ENCODE measurements at places on chromosomes 16 and 17.
A peak's percentile ranks its signal among the peaks of the same experiment; 100 is the strongest.

DNA sequence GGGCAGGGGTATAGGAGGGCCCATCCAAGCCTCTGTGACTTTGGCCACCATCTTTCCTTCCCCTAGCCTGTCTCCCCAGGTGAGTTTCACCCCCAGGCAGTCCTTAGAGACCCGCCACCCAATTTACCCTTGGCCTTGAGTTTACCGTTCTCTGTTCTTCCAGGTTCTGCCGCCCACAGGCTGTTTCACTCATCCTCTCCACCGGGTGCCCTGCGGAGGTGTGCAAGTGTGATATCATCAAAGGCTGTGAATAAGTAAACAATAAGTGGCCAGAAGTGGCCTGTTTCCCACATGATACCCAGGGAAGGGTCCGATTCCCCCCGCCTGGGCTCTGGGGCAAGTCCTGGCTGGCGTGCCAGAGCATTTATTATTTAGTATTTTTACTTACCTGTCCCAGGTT is 15.1 kb upstream of the TLCD3B start:
- no peak for DNase-seq

- no peak for DNase-seq
These were observed 309.0 kb downstream of the CDH13 start for GRCh38 chr16:82935766-82936165.

GRCh38 chr16:13931845-13932244 is 11.9 kb downstream of the ERCC4 start:
- no peak for DNase-seq

- no peak for DNase-seq
These were observed 48.5 kb downstream of the WWOX start for GRCh38 chr16:78147911-78148401.

- DNase-seq = no peak
These were observed 78.1 kb upstream of the BRD7 start for GRCh38 chr16:50446861-50447260.

DNA sequence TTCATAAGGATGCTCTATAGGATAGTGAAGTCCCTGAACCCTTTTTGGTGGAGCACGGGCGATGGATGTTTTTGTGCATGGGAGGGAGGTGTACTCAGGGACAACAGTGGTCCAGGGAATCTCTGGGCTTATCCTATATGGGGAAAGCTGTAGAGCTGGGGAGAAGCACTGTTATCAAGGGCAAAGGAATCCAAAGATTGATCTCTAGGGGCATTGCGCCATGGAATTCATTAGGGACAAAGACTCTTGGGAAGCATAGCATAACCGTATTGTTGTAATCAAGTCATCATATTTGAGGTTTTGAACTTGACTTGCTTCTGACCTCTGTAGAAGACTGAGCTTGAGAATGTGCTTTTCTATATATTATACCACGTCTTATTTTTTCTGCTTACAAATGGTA is 172.9 kb upstream of the ZFHX3 start:
- DNase-seq = no peak

GRCh38 chr16:53537626-53538025 is 34.6 kb upstream of the AKTIP start:
- no peak for DNase-seq

DNA sequence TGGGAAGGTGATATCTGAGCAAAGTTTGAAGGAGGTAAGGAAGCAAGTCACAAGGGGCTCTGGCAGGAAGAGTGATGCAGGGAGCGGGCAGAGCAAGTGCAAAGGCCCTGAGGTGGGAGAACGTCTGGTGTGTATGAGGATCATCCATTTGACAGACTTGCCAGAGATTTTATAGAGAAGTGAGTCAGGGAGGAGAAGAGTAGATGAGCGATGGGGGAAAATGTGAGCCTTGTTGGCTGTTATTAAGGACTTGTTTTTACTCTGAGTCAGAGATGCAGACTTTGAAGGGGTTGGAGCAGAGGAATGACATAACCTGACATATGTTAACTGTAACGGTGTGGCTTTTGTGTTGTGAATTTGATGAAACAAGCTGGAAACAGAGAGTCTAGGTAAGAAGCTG is 3.5 kb upstream of the CLEC10A start:
- DNase-seq = peak; percentile 76

DNA sequence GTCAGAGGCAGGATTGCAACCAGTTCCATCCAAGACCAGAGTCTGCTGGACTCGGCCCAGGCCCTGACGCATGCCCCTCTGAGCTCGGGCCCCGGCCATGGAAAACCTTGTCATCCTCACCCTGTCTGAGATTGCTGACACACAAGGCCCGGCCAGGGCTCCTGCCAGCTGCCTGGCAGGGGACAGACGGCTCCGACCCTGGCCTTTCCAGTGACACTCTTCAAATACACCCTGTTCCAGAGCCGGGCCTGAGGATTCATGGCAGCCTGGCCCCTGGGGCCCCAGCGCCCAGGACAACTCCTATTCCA is 3.2 kb upstream of the PABPN1L start:
- DNase-seq = no peak

GRCh38 chr16:84735849-84736586 is 36.2 kb downstream of the USP10 start:
- no peak for DNase-seq

DNA sequence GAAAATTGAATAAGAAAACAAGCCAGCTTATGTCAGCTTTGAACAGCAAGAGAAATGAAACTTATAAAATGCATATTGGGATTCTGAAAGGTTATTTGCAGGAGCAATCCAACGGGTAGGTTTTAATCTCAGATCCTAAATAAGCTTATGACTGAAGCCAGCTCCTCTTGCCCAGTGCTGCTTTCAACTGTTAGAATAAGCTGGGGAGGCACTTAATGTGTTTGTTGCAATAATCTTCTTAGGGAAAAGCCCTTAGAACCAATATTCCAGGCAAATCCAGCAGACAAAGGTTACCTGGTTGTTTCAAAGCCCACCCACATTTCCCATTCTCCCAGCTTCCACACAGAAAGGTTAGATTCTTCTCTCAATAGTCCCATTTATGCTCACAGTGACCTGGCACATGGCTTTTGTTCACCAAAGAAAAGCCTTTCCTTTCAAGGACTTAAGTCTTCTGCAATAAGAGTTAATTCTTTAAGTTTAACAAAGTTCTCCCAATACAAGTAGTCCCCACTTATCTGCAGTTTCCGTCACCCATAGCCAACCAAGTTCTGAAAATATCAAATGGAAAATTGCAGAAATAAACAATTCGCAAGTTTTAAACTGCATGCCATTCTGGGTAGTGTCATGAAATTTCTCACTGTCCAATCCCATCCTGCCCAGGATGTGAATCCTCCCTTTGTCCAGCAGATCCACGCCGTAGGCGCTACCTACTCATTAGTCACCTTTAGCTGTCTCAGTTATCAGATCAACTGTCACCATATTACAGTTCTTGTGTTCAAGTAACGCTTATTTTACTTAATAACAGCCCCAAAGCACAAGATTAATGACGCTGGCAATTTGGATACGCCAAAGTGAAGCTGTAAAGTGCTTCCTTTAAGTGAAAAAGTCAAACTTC is 5.9 kb downstream of the TEX2 start:
- DNase-seq = peak; percentile 87

GRCh38 chr17:37726891-37727675 is 17.8 kb downstream of the HNF1B start:
- DNase-seq = no peak

- peak; percentile 28 for DNase-seq
These were observed 483 bp downstream of the LLGL2 start for GRCh38 chr17:75525806-75526554.

DNA sequence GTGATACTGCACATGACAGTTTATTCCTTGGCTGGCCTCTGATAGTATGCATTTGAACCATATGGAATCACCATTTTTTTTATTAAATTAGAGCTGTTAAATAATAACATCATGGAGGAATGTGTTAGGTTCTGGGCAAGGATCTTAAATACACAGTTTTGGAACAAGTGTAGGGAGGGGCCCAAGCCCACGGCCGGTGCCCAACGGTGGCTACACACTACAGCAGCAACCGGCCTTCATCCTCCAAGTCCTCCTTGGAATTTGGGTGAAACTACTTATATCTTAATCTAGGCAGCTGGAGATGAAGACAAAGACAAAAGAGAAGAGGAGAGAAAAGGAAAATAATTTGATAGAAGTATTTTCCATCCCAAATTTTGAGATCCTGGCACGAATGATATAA is 35.6 kb downstream of the ZFHX3 start:
- DNase-seq = no peak

- no peak for DNase-seq
These were observed 318.4 kb downstream of the HAPSTR1 start for GRCh38 chr16:9409560-9410493.

DNA sequence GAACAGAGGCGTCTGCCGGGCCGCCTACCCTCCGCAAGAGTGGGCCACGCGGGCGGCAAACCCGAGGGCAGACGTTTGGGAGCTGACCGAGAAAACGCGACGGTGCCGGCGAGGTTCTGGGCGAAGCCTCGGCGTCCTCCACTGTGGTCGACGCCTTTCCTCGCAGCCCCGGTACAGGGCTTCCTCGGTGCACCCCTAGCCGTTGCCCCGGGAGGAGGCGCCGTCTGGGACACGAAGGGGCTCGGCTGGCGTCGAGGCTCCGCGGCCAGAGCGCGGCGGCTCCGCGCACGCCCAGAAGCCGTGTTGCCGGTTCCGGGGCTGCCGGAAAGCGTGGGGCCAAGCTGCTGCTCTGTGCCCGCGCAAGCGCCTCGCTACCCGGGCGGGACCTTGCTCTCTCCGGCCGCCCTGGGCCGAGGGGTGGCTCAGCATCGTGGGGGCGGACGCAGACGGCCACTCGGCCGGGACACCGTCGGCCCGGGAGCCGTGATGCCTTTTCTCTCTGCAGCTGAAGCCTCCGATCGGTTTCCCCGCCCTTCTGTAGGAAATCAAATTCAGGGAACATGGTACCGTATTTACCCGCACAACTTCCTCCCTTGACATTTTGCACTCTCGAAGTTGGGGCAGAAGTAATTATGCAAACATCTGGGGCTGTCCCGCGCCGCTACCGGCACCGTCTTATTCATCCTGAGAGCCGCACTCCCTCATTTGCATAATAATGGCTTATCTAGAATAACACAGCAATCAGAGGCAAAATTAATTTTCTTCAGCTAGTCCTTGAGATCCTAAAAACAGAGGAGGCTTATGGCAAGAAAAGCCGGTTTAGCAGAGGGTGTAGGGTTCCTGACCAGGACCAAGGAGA is 7.3 kb upstream of the CBX8 start:
- DNase-seq = no peak

DNA sequence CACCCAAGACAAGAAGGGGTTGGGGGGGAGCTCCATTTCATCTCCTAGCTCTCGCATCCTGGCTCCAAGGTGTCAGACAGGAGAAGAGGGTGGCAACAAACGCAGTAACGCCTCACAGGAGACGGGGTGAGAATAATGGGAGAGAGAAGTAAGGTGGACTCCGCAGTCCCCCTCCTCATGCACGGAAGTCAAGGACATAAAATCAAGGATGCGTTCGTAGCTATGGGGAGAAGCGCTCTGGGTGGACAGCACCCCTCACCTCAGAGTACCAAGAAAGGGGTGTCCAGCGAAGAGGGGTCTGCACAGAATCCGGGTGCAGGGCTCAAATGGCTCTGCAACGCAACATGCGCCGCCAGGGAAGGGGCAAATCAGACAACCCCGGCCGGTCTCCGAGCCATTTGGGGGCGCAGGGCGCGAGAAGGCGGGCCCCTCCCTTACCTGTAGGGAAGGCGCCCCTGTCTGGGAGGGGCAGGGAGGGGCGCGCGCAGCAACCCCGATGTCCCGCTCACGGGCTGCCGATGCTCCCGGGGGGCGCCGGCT is 555 bp downstream of the HDAC5 start:
- no peak for DNase-seq

DNA sequence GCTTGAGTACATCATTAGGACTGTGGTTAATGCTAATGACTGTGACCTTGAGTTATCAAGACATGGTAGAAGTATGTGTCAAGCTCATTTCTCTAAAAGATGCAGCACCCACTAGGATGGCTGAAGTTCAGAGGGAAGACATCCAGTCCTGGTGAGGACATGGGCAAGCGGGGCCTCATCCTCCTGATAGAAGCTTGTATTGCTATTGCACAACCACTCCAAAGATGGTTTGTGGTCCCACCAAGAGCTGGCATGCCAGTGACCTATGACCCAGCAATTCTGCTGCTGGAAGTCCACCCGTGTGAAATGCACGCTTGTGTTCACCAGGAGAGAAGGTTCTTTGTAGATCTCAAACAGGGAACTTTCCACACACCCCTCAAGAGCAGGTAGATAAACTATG is 14.2 kb downstream of the SOX8 start:
- no peak for DNase-seq
